Temporal lobe (tissue), 4 donors: ENCODE measurements at places on chromosomes 7 and 10. TPM values are rescaled to one million over a fixed set of nuclear protein-coding genes. Genes with fewer than 3 reads are reported as not detected.

Gene IDI2
- not detected for total RNA-seq

Gene ADAM22
- total RNA-seq = 73.5 TPM

Gene VSTM2A
- total RNA-seq = 56.8 TPM

Gene A1CF
- not detected for total RNA-seq

Gene RELN
- total RNA-seq = 52.6 TPM

Gene FAM25C
- total RNA-seq = not detected

Gene LIPF
- total RNA-seq = 3.4 TPM

Gene CRYGN
- 0.25 TPM for total RNA-seq

Gene UTF1
- total RNA-seq = not detected

Gene TAC1
- total RNA-seq = 8.4 TPM

Gene TRIL
- 13.0 TPM for total RNA-seq

Gene SLC13A1
- not detected for total RNA-seq

Gene PLXNA4
- total RNA-seq = 89.2 TPM

Gene SPDYE8
- total RNA-seq = 0.25 TPM

Gene CALML3
- total RNA-seq = not detected

Gene TCAF2
- total RNA-seq = 0.49 TPM

Gene DYDC2
- 2.0 TPM for total RNA-seq

Gene PWWP2B
- 5.7 TPM for total RNA-seq

Gene ZNF32
- total RNA-seq = 37.4 TPM

Gene JAZF1
- total RNA-seq = 41.6 TPM

Gene PPRC1
- 8.4 TPM for total RNA-seq

Gene H2AZ2
- 177 TPM for total RNA-seq

Gene TFEC
- 0.49 TPM for total RNA-seq

Gene HDAC9
- total RNA-seq = 101 TPM

Gene PTPN20
- total RNA-seq = 4.7 TPM

Gene TUBB8
- not detected for total RNA-seq

Gene FGL2
- 3.2 TPM for total RNA-seq

Gene PCGF5
- 17.7 TPM for total RNA-seq

Gene DPP6
- 49.7 TPM for total RNA-seq

Gene OGDHL
- total RNA-seq = 3.9 TPM

Gene ZNF488
- 2.0 TPM for total RNA-seq

Gene AASS
- total RNA-seq = 15.2 TPM

Gene MKRN1
- 80.9 TPM for total RNA-seq

Gene ANKRD30A
- total RNA-seq = not detected

Gene GNGT1
- not detected for total RNA-seq

Gene CBLL1
- total RNA-seq = 29.0 TPM
